ENCODE measurements at places on chromosomes 3 and 15.

GRCh38 chr3:124092811-124093210 lies 100.9 kb upstream of the ROPN1 start:
- peak overlapping the region; percentile 45 for H3K27ac ChIP-seq
- peak overlapping the region; percentile 23 for H3K4me3 ChIP-seq
- H3K27me3 ChIP-seq = no peaks in the 10 kb centered on the region
- no peak for DNase-seq
- H3K36me3 ChIP-seq = peaks cover 18% of the 10 kb centered on the region

DNA sequence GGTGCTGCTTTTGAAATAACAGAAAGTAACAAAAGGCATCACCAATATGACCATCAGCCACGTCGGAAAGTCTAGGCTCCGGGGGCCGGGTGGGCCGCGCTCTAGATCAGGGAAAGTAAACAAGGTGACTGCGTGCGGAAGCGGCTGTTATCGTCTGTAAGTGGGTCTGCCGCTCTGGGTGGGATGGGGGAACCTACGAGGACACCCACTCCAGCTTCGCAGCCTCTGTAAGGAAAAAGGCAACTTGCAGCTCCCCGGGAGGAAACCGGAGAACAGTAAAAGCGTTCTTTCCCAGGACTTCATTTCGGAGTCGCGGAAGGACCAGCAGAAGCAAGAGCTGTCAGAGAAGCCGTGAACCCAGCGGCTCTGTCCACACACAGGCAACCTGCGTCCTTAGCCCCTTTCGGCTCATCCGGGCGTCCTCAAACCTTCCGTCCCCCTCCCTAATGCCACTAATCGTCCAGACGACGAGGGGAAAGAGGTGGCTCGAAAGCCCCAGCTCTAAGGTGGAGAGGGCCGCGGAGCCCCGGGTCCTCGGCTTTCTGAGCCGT lies 461 bp downstream of the XRN1 start:
- no peak for DNase-seq
- H3K4me3 ChIP-seq = peak overlapping the region; percentile 99
- H3K27ac ChIP-seq = peak overlapping the region; percentile 97
- peaks cover 29% of the 10 kb centered on the region for H3K4me1 ChIP-seq

DNA sequence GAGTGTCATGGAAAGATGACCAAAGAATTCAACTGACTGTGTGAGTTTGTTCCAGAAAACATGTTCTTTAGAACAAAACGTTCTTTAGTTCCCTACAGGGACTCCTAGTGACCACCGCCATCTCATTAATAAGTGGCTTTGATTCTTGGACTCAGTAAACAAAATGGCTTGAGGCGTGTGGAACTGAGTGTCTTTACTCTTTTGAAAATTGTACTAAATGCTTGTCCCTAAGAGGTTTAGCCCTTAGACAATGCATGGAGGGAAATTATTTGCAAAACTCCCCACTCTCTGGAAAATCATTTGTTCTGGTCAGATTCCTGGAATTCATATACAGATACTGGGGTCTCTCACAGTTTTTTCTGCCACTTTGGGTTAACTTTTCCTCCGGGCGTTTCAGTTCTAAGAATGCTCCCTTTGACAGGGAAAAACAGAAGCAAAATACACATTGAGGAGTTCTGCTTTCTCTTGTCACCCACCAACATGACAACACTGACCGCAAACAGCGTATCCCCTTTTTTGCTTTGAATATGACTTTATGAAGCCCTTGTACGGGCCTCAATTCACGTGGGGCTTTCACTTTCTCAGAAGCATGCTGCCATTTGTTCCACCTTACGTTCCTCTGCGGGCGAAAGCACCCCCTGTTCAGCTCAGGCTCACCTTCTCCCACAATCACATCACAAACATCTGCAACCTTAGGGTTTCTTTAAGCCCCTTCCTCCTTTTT lies 15.3 kb upstream of the NRROS start:
- DNase-seq = no peak
- no peaks in the 10 kb centered on the region for H3K27me3 ChIP-seq
- no peaks in the 10 kb centered on the region for H3K4me1 ChIP-seq
- no peaks in the 10 kb centered on the region for H3K36me3 ChIP-seq
- H3K27ac ChIP-seq = peak overlapping the region; percentile 35

DNA sequence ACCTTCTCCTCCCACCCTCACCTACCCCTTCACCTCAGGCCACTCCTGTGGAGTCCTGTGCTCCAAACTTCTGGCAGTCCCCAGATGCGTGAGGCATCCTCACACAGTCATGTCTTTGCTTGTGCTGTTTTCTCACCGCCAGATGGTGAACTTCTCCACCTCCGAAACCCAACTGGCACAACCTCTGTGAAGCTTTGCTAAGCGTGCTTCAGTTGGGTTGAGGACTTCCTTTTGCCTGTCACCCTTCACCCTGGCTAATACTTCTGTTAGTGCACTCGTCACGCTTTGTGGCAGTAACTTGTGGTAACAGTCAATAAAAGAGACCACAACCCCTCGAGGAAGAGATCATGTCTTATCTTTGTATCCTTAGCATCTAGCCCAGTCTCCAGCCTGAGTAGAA lies 42.0 kb upstream of the SKOR1 start:
- no peak overlapping the region for H3K27ac ChIP-seq
- H3K27me3 ChIP-seq = no peaks in the 10 kb centered on the region
- no peaks in the 10 kb centered on the region for H3K4me1 ChIP-seq
- H3K4me3 ChIP-seq = no peak overlapping the region
- DNase-seq = no peak

GRCh38 chr3:16319307-16319706 lies 54.3 kb downstream of the OXNAD1 start:
- H3K27ac ChIP-seq = no peak overlapping the region
- H3K4me1 ChIP-seq = no peaks in the 10 kb centered on the region
- DNase-seq = no peak
- peaks cover 33% of the 10 kb centered on the region for H3K36me3 ChIP-seq
- H3K4me3 ChIP-seq = no peak overlapping the region
- H3K27me3 ChIP-seq = no peaks in the 10 kb centered on the region

- no peak overlapping the region for H3K4me3 ChIP-seq
- H3K27me3 ChIP-seq = no peaks in the 10 kb centered on the region
These were observed 74.9 kb upstream of the MFGE8 start for GRCh38 chr15:88987934-88988671.

All from thoracic aorta (tissue), 2 donors.